Ascending aorta (tissue), 2 donors: ENCODE measurements at places on chromosomes 1 and 21.

DNA sequence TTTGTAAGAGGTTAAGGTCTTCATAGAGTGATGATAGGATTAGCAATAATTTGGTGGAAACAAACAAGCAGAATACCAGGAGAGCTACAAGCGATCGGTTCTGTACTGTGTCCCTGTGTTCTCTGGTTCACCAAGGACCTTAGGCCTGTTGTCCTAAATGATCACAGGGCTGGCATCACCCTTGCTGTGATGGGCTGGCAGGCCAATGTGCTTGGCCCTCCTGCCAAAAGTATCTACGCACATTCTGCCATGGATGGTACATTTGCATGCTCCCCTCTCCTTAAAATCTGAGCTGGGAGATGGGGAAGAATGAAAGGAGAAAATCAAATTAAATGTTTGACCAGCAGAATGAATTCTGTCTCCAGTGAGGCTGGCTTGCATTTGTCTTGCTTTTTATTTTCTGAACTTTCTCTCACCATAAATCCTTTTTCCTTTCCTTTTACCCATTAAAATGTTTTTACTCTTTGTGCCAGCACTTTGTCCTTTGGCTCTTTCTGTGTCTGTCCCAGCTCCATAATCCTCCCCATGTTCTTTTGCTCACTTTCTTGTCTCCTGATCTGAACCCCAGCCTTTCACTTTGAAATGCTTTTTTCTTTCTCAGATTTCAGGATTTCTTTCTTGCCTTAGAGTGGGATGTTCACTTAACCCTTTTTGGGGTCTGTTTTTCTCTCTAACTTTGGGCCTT is 51.7 kb downstream of the PBX1 start:
- DNase-seq, result no peak

DNA sequence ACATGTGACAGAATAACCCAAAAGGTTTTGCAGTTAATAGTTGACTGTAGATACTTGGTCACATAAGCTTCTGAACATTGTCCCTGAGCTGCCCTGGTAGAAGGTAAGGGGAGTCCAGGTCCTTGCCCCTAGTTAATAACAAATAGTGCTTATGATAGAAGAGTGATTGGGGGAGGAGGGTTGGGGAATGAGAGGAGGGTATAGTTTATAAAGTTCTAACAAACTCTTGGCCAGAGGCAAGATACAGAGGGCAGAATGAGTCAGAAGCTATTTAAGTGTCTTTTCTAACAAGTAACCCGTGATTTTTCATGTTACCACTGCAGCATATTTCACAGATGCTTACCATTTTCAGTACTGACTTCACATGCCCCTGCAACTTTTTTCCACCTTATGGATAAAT is 26.7 kb upstream of the MYOCOS start:
- DNase-seq, result no peak

DNA sequence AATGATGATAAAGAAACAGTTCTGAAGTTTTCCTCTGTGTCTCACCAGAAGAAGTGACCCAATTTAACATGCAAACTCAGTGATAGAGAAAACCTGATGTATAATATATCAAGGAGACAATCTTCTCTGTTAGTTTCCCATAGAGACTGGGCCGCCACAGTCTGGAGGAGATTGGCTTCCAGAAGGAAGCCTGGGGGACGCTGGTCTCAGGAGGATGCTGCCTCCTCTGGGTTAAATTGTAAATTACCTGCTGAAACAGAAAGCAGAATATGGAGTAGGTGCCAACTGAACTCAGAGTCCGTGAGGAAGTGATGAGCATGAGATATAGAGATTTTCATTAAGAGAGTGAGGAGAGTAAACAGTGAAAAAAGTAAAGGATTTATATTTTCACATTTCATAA is 15.8 kb downstream of the OR14I1 start:
- no peak for DNase-seq

- no peak for DNase-seq
Observed at GRCh38 chr1:156276966-156277381, 5.7 kb downstream of the SMG5 start.

DNA sequence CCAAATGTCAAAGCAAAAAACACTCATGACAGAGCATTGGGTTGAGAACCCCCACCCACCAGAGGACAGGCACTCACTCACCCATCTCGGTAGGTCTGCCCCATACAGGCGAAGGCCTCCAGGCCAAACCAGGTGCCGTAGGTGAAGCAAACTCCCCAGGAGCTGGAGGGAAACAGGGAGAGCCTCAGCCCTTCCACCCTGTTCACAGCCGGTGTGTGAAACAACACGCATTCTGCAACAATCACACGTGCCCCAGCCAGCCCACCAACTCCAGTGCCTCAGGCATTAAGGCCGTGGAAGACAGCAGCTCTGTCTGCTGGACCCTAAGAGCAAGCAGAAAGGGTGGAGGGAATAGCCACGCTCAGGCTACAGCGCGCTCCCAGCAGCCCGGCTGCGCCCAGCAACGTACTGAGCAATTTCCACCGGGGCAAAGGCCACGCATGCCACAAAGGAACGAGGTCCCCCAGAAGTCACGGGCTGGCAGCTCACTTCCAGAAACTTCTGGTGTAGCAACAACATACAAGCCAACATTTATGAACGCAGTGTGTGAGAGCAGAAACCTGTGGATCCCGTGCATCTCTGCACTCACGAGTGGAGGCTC is 11.4 kb upstream of the SPATC1L start:
- DNase-seq, result no peak

DNA sequence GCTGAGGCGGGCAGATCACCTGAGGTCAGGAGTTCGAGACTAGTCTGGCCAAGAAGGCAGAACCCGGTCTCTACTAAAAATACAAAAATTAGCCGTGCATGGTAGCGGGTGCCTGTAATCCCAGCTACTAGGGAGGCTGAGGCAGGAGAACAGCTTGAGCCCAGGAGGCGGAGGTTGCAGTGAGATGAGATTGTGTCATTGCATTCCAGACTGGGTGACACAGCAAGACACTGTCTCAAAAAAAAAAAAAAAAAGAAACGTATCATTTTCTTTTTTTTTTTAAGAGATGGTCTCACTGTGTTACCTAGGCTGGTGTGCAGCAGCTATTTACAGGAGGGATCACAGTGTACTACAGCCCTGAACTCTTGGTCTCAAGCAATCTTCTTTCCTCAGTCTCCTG is 47.3 kb downstream of the ITGB3BP start:
- no peak for DNase-seq

DNA sequence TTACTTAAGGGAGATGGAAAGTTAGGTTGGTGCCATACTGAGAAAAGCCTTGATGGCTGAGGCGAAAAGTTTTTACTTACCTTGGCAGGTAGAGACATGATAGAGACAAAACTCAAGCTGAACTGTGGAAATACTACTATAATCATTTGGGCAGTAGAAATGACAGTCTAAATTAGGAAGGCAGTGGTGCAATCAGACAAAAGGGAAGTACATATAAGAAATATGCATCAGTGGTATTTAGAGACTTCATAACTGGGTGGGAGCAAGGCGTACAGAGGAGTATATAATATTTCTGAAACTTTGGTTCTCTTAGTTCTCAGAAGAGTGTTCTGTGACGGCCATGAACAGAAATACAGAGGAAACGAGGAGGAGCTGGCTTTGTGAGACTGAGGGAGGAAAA is 2.4 kb upstream of the CEP350 start:
- no peak for DNase-seq

GRCh38 chr1:76158126-76158525 is 83.6 kb downstream of the ST6GALNAC3 start:
- no peak for DNase-seq

GRCh38 chr1:22850681-22851080 is 122.0 kb downstream of the LACTBL1 start:
- no peak for DNase-seq

GRCh38 chr1:24319312-24319863 is at the start of gene GRHL3:
GRHL3 (plus strand) TSS chr1:24319357; CDS start chr1:24319552, 195 bp downstream.
- DNase-seq, result no peak

DNA sequence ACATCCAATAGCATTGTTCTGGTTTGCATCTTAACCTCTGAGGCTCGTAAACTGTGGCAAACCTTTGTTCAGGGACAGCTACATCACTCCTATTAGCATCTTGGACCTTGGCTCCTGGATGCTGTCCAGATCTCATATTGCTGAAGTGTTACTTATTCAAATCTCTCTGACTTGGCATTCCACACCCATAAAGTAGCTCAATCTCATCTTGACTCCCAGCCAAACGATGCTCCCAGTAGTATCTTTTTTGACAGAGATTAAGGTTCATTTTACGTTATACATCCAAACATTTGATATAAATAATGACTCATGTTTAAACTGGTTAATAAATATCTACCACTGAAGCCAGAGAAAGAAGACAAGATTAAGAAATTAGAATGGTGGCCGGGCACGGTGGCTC is 4.4 kb upstream of the FLVCR1 start:
- no peak for DNase-seq

GRCh38 chr1:75765697-75766355 is 20.2 kb upstream of the RABGGTB start:
- no peak for DNase-seq

- DNase-seq, result no peak
Observed at GRCh38 chr1:62084310-62084890, 110.2 kb upstream of the L1TD1 start.

GRCh38 chr21:42840411-42841155 is 38.8 kb downstream of the WDR4 start:
- DNase-seq, result peak; percentile 24

GRCh38 chr21:41825881-41826280 is 53.3 kb downstream of the PRDM15 start:
- DNase-seq, result no peak

DNA sequence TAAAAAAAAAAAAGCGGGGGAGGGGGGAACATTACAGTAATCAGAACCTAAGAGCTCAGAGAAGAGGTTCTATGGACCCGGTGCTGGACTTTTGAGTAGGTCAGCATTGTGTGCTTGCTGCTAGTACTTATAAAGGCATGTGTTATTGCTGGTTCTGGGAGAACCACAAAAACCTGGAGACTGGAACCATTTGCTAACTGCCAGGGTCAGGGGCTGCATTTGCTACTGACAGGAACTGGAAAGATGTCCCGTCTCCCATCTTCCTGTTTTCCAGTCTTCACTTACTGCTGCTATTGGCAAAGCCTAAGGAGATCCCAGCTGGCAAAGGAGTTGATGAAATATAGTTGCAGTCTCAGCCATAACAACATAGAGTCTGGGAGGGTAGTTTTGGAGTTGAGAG is 4.3 kb downstream of the RNF2 start:
- no peak for DNase-seq

DNA sequence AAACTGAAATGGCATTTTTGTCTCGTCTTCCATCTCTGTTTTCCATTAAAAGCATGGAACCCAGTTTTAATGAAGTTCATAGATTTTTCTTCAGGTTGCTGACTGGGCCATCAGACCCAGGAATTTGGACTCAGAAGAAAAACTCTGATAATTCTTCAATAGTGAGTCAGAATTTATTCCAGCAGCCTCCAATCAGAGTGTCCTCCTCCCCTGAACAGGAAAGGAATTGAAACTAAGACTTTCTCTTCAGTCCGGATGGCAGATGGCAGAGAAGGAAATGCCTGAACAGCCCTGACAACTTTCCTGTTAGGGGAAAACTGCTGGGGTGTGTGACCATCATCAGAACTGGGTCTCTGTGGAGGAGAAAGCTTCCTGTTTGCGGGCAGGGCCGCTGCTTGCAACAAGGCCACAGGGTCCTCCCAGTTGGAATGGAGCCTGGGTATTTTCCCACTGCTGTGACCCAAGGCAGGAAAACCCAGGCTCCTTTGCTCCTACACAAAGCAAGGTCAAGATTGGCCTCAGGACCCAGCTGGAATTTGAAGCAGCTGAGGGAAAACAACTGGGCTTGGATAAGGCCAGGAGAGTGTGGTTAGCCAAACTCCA is 20.7 kb downstream of the CD34 start:
- DNase-seq, result no peak

DNA sequence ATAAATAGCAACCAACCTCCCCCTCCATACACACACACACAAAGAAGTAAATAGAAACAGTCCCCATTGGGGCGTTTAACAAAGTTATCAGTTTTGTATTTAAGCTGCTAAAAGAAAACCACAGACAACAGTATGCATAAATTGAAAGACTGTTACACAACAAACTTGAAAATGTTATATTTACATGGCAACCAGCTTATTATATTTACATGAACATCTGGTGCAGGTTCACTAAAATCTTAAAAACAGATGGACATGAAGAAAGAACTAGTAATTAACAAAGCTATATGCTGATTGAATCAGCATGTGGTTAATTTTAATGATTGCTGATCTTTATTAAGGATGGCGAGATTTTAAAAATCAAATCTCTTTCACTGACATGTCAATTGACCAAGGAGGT is 384.7 kb downstream of the LRRIQ3 start:
- DNase-seq, result no peak

DNA sequence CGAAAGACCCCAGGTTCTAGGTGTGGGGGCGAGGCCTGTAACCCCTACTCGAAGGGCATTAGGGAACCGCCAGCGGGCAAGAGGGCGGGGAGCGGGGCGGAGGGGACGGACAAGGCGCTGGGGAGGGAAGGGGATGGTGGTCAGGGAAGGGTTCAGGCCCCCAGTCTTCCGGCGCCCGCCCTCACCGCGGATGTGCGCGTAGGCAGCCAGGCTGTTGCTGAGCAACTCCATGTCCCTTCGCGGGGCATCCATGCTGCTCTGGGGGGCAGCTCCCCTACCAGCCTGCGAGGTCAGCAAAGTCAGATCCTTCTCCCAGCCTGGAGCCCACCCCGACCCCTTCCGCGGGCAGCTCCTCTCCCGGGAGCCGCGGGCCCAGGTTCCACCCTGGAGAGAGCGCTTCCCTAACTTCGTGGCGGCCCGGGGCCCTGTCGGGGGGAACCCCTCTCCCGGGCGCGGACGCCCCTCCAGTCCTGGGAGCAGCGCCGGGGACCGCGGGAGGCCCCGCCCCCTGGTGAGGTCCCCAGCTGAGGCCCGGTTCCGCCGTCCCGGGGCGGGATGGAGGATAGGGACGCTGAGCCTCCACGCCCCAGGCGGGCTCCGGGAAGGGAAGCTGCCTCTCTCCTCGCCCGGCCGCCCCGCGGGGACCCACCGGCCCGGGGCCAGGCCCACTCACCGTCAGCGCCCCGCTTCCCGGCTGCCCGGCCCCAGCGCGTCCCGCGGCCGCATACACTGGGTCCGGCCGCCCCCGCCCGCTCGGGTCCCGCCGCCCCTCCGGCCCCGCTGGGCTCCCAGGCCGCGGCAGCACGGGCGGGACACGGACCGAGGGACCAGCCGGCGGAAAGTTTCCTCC is 434 bp downstream of the EVA1B start:
- peak; percentile 87 for DNase-seq

DNA sequence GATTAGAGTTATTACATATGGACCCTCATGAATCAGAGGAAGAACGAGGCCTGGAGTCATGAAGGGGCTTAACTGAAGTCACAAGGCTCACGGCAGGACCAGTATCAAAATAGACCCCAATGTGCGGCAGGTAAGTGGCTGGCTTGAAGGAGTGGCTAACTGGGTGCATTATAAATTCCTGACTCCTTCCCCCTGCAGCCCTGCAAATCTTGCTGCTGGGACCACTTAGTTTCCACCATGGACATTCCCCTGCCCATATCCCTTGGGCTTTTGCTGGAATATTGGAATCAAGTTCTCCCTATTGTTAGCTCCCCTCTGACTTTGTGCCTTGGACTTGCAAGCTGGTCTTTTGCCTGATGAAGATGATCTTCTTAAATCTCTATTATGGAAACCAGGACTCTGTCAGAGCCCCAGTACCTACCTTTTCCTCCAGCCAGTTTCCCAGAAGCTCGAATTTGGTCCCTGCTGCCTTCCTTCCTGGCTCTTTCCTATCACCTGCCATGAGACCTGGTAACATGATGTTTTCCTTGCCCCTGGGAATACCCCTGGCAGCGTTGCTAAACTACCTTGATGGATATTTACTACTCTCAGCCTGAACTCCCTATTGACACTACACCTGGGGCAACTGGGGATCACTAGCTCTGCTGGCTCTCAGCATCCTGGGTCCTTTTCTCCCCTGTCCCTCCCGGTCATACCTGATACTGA is 156.0 kb upstream of the JUN start:
- no peak for DNase-seq
